ENCODE measurements at places on chromosomes 3 and 15.

DNA sequence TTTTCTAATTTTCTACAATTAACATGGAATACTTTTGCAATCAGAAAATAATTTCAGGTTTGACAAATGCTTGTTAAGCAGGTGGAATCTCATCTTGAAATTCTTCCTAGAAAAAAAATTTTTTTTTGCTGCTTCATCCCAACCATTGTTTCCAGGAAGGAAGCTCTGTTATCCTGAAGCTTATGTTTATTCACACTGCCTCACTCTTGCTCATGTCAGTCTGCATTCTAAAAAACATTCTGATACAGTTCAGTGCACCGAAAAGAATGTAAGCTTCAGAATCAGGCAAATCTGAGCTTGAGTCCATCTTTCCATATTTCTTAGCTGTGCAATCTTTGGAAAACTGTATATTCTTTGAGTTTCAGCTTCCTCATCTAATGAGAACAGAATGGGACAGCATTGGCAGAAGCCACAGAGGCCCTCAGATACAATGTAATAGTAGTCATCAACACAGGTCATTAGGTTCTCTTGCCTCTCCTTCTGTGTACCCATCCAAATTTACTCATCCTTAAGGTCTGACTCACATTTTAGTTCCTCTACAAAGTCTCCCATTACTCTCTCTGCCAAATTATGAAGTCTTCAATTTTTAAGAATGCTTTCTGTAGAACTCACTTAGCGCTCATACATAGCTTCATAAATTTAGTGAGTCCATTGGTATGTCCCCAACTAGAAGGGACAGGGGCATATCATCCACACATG is 881.8 kb upstream of the NR2F2 start:
- DNase-seq = no peak

- DNase-seq = no peak
Measured at GRCh38 chr3:50551054-50551659, 16.4 kb downstream of the C3orf18 start.

GRCh38 chr3:71142441-71143161 is 440.9 kb downstream of the FOXP1 start:
- DNase-seq = peak; percentile 49

- no peak for DNase-seq
Measured at GRCh38 chr3:31968369-31968926, 12.6 kb downstream of the OSBPL10 start.

DNA sequence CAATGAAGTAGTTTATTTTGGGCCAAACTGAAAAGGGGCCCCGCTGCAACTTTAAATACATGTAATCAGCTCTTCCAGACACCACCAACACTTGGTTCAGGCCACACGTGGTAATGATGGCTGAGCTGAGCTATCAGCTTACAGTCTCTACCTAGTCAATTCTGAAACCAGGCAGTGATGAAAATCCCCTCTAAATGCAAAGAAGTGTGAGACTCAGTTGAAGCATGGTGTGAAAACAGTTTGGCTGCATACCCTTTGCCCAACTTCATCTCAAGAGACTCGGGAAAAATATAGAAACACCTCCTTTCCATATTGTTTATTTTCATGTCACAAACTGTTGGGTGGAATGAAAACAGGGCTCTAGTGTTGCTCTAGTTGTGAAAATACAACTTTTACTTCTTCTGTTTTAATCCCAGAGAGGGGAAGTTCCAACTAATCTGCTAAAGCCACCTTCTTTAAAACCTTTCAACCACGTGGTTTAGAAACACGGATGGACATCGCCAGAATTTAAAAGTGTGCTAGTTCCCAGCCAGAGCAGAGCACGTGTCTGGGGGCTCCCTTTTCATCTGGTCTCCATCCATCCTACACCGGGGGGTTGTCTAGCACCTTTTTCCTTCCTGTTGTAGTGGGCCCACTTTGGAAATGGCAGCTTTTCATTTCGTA is 229.1 kb downstream of the EPHB1 start:
- no peak for DNase-seq

- DNase-seq = no peak
Measured at GRCh38 chr15:77627067-77627466, 5.6 kb downstream of the LINGO1 start.

DNA sequence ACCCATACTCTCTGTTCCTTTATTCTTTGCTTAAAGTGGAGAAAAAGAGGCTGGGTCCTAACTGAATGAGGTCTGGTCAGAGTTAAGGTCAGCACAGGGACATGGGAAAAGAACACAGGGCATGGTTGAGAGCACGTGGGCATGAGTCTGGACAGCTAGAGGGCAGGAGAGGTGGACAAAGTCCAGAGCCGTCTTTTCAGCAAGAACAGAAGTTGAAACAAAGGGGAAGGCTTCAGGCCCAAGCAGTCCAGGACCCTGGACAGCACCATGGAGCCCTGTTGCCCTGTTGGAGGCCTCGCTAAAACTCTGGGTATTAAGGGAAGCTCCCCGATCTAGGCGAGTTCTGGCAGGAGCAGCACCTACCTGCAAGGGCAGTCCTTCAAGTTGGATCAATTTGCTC is 50.7 kb downstream of the XYLB start:
- peak; percentile 86 for DNase-seq

DNA sequence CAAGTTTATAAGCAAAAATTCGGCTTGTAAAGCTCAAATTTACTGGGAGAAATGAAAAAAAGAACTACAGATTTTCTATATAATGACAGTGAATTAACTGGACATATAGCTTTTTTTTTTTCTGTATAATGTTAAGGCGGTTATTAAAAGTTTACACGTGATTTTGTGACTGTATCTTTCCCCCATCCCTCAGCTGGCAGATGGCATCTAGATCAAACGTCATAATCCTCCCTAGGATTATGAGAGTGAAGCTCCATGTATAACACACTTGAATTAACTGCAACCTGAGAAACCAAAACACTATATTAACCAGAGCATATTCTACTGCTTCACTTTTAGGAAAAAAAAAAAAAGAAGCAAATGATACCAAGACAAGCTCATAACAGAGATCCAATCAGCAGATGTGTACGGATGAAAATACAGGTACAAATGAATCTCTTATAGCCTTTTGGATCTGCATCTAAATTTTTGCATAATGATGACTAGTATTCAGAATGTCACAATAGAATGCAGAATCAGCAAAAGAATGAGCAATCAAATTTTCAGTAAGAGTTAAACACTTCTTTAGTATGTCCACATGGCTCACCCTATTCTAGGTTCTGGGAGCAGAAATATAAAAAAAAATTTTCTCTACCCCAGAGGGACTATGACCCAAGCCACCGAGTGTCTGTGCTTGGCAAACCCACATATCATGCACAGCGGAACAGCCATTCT is 12.4 kb downstream of the MOBP start:
- DNase-seq = no peak

GRCh38 chr3:102756706-102757105 is 321.9 kb downstream of the ZPLD1 start:
- no peak for DNase-seq

- DNase-seq = no peak
Measured at GRCh38 chr3:165716592-165716991, 120.6 kb downstream of the BCHE start.

GRCh38 chr3:61887206-61887605 is 325.8 kb downstream of the PTPRG start:
- DNase-seq = no peak

DNA sequence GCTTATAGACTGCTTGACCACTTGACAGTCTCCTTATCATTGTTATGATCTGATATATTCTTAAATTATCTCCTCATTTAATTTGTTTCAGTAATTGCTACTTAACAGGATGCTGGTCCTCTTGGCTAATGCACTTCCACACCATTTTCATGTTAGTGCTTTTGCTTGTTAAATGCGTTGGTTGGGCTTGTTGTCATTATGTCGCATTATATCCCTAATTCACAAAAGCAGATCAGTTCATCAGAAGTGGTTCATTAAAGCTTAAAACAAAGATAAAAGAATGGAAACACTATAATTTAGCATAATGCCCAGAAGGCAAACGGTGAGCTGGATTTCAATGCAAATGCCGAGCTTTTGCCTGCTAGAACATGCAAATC is 17.1 kb upstream of the EHHADH start:
- no peak for DNase-seq

DNA sequence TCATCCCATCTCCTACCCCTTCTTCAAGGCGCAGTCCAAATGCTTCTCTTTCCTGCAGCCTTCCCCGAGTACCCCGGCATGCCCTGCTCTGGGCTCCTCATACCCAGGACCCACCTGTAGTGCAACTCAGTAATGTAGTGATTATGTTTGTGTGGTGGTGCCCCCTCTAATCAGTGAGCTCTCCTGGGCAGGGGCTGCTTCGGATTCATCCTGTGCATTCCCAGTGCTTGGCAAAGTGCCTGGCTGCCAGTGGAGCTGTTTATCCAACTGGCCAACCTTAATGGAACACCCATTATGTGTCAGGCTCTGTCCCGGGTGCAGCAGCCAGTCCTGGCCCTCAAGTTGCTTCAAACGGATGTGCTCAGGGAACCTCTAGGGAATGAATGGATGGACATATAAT is 174.4 kb upstream of the LINGO1 start:
- no peak for DNase-seq

- peak; percentile 77 for DNase-seq
Measured at GRCh38 chr3:118641608-118642007, 393.0 kb downstream of the IGSF11 start.

- no peak for DNase-seq
Measured at GRCh38 chr15:47803767-47804166, 86.5 kb downstream of the SEMA6D start.

GRCh38 chr15:84647726-84648125 is 6.4 kb downstream of the WDR73 start:
- no peak for DNase-seq

GRCh38 chr3:143081844-143082778 is 37.5 kb upstream of the CHST2 start:
- no peak for DNase-seq

DNA sequence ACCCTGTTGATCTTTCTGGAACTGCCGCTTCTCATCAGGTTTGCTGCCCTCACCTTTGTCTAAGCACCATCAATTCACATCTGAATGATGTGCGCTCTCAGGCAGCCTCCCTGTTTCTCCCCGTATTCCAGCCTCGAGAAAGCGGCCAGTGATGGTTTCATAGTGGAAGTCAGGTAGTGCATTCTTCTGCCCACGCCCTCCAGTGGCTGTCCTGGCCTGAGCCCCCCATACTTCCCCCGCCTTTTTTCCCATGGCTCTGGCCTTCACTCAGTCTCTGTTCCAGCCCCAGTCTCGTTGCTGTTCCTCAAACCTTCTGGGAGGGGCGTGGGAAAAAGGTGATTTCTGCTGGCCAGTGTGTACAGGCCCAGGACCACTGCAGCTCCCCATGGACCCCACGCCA is 101.3 kb downstream of the ASB7 start:
- no peak for DNase-seq

- DNase-seq = no peak
Measured at GRCh38 chr15:89660556-89660955, 5.3 kb upstream of the KIF7 start.

DNA sequence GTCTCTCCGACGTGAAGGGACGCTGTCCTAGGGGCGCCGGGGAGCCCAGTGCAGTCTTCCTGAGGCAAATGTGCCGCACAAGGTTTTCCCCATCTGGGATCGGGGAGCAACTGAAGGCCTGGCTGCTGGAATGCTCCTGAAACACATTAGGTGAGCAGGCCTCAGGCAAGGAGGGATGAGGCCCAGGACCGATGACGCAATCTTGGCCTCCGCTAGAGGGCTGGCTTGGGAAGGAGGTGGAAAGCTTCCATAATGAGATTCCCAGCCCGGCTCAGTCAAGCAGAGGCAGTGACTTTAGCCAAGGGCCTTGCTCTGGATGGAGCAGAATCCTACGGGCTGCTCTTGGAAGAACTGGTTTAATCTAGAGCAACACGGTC is 50.8 kb downstream of the CPN2 start:
- DNase-seq = peak; percentile 85

DNA sequence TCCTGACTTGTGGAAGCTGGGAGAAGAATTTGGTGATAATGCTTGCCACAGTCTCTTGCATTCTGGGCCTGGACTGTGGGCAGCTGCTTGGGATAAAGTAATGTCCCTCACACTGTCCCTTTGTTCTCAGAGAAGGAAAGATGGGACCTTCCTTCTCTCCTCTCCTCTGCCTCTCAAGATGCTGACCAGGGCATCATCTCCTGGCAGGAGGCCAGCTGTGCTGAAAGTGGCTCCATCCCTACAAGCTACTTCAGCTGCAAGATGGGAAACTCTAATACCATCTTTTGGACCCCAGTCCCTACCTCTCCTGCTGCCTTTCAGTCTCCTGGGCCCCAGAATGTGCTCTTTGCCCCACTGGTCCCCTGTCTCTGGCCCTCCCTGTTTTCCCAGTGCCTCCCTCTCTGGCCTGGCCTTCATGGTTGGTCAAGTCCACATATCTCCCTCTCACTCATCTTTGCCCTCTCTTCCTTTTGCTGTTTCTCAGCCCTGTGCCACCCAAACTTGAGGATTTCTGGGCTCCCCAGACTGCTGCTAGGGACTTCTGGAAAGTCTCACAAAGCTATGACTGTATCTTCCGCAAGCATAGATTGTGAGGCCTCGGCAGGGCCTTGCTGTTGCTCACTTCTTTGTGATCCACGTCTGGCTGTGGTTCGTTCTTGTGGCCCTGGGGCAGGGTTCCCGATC is 7.1 kb upstream of the SLC6A20 start:
- no peak for DNase-seq

GRCh38 chr15:70055601-70056051 is 42.1 kb downstream of the TLE3 start:
- DNase-seq = no peak

GRCh38 chr15:99015698-99016568 is 8.3 kb upstream of the PGPEP1L start:
- peak; percentile 55 for DNase-seq

GRCh38 chr3:24185738-24186384 is 240.8 kb downstream of the NR1D2 start:
- peak; percentile 75 for DNase-seq

DNA sequence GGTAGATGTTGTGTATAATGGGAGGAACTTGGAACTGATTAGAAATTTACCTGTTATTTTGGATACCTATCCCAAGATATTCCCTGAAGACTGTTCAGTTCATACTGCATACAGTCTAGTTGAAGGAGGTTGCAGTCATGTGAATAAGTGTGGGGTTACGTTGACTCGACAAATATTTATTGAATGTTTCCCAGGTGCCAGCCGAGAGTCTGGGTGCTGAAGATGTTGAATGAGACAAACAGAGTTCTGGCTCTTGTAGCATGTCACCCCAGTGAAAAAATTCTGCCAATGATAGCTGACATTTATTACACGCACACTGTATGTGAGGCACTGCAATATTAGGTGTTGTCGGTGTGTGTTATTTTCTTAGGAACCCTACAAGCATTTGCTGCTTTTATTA is 176.0 kb downstream of the KCNMB2 start:
- DNase-seq = no peak

- no peak for DNase-seq
Measured at GRCh38 chr3:16448639-16449070, 64.8 kb downstream of the RFTN1 start.

All from neural progenitor cell (in vitro differentiated cells).